Lung microvascular endothelial cell (primary cell): ENCODE measurements at places on chromosomes 1 and 21. TPM values are rescaled to one million over a fixed set of nuclear protein-coding genes. Genes with fewer than 3 reads are reported as not detected.

DNA sequence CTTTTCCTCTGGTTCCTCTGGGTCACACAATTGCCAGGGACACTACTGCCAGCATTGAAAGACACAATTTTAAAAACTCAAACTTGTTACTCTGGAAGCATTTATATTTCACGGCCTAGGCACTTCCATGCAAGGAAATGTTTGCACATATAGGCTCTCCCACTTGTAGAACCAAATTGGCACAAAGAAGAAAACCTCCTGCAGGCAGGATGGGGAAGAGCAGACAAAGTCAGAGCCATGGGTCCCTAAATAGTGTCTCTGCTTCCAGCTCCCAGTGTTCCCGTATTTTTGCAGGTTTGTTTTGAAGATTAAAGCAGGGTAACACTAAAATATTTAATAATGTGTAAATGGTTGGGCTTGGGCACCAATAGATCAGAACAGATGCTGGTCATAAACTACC, 19.0 kb upstream of the ADGRL2 start:
- no peak for DNase-seq

DNA sequence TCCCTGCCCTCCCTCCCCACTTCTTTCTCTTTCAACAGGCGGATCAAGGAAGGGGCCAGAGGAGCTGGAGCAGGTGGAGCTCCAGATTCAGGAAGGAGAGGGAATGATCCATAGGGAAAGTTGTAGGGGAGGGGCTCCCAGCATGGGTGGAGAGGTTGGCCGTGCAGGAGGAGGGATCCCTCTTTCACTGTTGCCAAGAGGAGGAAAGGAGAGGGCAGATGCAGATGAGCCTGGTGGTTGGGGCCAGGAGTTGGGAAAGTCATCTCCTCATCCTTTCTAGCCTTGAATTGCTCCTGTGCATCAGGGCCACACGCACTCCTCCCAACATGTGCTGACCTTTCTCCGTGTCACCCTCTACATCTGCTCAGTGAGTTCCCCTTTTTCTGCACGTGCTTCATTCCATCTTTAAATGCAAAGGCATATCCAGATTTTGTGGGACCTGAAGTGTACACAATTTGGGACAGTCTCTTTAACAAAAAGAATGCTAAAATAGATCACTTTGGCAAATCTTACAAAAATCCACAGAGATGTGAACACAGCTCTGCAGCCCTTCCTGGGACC, 32.4 kb downstream of the ZBTB18 start:
- DNase-seq, result no peak

DNA sequence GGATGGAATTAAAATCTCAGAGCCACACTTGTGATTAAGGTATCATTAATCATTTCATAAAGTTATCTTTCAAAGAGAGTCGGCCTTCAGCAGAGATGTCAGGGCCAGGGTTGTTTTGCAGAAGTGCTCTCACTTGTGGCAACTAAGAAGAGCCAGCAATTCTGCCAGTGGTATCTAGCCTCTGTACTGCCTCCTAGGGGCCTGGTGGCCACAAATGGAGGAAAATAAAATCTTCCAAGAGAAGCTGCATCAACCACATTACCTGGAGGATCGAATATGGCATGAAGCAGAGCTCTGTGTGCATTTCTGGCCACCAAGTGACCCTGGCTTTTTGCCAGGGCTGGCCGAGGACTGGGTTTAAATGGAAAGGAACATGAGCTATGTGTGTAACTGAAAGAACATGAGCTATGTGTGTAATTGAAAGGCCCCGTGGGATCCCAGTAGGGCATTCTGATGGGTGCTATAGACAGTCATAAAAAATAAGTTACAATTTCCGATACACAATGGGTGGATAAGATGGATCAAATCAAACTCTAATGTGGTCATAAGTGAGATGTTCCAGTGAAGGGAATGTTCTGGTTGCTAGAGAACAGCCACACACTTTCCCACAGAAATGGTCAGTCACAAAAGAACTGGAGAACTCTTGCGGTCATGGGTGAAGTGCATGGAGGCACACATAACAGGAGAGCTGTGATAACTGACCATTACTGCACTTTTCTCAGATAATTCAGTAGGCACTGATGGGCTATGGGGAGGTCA, 335.8 kb downstream of the CAMTA1 start:
- DNase-seq, result no peak

The TTC4 gene
- total RNA-seq, result 9.6 and 11.9 TPM in 2 replicates

The PLXNA2 gene
- 42.7 and 46.4 TPM in 2 replicates for total RNA-seq

The CYP4Z1 gene
- 0.20 TPM in 1 of 2 replicates, not detected in the other for total RNA-seq
